ENCODE measurements at places on chromosomes 2 and 18.

DNA sequence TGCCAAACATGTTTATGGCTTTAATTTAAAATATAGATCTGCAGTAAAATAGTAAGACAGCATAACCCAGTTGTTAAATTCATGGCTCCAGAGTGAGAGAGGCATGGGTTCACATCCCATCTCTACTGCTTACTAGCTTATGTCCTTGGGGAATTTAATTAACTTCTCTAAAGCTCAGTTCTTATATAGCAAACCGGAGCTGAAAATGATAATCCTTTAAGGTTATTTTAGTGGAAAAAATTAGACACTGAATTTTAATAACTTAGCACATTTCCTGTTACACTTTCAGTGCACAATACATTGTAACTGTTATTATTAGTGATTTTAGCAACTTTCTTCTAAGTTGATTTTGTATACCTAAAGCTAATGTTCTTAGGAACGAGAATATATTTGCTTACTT, 14.8 kb downstream of the SCN9A start:
- no peak for DNase-seq

GRCh38 chr18:48834413-48835031, 116.2 kb downstream of the SMAD7 start:
- peak; percentile 80 for DNase-seq

DNA sequence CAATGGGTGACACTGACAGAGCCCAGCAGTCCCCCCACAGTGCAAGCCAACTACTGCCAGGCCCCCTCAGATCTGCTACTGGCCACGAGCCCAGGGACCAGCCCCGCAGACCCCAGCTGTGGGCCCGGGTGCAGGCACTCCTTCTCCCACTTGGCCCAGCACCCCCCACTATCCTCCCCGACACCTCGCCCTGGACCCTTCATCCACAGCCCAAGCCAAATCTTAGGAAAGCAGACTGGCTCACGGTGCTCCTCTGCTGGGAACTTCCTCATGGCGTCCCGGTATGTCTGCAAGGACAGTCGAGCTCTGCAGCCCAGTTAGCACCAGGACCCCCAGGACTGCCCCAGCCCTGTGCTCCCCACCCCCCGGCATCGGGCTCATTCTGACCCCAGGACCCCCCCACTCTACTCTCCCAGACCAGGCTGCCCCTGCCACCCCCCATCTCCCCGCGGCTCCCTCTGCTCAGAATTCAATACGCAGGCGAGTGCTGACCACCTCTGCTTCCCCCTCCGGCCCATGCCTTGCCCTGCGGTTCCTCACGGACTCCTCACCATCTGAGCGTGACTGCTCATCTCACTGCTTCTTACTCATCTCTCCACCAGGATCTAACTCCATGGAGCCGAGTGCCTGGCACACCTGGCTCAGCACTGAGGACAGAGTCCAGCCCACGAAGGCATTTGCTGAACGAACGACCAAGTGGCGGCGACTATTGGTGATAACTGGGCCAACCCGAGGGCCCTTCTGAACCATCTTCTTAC, 85.7 kb downstream of the PXDN start:
- DNase-seq = no peak

DNA sequence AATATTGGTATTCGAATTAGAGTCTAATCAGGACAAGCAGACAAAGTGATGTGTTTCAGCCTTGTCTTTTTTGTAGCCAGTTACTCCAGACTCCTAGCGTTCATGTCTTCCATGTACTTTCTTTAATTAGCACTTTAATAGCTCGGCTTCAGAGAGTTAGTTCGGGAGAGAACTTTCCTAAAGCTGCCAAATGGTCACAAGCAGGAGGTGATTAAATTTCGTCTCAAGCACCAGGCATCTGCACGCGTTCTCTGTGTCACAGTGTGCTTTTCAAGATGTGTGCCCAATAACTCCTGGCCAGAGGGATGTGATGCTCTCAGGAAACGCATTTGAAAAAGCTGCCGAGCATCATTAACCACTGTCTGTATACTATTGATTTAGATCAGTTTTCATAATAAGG, 790.8 kb downstream of the SOCS6 start:
- DNase-seq = no peak

DNA sequence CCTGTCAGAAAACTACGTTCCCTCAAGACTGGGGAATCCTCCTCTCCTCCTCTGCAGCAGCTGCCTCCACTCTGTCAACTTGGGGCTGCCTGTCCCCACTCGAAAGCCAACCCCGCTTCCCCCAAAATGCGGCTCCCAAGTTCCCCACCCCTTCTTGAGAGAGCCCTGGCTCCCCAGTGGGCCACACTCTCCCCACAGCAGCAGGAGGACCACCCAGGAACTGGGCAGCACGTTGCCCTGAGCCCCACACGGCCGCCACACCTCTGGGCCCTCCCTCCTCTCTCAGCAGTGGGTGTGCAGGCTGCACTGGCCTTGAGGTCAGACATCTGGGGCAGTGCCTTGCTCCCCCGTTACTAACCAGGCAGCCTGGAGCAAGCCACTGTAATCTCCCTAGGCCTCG, 9.6 kb upstream of the TEX51 start:
- no peak for DNase-seq

DNA sequence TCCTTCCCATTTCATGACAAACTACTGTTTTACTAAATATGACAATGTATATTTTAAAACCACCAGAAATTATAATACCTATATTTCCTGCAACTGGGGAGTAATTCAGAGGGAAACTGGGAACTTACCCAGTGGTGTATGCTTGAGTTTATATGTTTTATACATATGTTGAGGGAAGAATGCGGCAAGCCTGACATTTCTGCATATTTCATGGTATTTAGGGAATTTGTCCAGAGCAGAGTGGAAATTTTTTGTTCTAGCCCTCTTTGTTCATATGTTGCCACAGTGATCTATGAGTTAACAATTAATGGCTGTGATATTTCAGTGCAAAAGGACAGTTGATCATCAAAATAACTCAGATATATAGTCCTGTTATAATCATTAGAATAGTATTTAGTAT, 230.8 kb upstream of the VWC2L start:
- DNase-seq = no peak

DNA sequence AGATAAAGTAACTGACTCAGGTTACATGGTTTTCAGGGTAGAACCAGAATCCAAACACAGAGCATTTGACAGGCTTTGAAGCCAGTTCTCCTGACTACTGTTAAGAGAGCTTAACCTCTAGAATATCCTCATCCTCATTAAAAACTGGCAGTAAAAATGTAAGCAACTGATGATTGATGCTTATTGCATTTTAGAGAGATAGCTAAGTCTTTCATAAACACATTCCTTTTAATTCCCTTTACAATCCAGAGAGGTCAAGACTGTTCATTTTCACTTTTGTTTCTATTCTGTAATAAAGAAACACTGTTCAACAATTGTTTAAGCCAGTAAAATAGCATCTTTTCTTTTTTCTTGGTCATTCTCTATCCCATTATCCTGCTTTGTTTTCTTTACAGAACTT, 53.9 kb upstream of the RAB27B start:
- peak; percentile 75 for DNase-seq

DNA sequence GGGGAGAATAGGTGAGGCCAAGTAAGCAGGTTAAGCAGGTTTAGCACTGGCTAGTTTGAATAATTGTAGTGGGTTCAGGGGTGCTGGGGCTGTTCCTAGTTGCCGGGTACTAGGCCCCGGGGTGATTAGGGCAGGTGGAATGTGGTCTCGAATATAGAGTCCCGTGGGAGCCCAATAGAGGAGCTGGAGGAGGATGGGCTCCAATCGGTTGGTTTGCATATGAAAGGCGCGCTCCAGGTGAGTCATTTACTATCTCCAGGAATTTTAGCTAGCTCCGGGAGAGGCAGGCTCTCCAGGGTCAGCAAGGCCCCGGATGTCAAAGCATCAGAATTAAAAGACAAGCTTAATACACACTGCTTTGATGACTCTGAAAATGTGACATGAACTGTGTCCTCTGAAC, 304.0 kb downstream of the ZNF521 start:
- no peak for DNase-seq

GRCh38 chr2:88329815-88330603, 122.5 kb downstream of the FOXI3 start:
- peak; percentile 5 for DNase-seq

- no peak for DNase-seq
These were observed 17.2 kb downstream of the ZNF142 start for GRCh38 chr2:218642121-218642656.

- DNase-seq = no peak
These were observed 1.2 kb upstream of the LYG2 start for GRCh38 chr2:99256677-99257076.

- no peak for DNase-seq
These were observed 87.4 kb downstream of the SMIM21 start for GRCh38 chr18:75339936-75340605.

DNA sequence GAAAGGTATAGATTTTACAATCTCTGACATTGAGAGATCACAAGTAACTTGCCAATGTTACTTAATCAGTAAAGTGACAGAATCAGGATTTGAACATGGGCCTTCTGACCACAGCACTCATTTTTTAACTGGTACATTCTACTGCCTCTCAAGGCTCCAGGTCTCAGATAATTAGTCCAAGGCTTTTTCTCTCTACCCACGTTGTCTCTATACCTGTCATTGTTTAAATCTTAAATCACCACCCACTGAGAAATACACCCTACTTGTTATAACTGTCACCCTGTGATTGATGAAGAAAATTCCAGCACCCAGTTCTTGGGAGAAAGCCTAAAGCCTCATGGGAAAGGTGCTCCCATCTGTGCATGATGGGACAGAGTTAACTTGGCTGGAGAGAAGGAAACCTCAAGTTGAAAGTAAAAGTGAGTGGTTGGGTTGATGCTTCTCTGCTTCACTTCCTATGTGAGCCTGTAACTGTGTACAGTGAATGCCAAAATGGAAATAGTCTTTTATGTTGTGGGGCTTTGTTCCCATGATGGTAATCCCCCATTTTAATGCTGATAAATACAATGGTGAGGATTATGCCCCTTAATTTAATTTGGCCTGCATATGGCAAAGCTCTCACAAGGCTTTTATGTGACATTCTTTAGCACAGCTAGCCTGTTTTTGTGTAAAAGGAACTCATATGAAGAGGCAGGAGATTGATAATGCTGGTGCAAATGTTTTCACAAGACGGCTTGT, 190.1 kb upstream of the SP5 start:
- DNase-seq = no peak

DNA sequence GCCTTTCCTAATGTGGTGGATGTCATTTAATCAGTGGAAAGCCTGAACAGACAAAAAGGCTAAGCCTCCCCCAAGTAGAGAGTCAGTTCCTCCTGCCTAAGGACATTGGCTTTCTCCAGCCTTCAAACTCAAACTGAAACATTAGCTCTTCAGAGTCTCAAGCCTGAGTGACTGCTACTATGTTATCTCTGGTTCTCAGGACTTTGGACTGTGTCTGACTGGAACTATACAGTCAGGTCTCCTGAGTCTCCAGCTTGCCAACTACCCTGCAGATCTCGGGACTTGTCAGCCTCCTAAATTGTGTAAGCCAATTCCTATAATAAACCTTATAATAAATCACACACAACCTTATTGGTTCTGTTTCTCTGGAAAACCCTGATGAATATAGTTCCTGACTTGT, 12.6 kb downstream of the HYCC2 start:
- DNase-seq = no peak

- DNase-seq = no peak
These were observed 4.4 kb downstream of the LPIN2 start for GRCh38 chr18:3008541-3008940.

DNA sequence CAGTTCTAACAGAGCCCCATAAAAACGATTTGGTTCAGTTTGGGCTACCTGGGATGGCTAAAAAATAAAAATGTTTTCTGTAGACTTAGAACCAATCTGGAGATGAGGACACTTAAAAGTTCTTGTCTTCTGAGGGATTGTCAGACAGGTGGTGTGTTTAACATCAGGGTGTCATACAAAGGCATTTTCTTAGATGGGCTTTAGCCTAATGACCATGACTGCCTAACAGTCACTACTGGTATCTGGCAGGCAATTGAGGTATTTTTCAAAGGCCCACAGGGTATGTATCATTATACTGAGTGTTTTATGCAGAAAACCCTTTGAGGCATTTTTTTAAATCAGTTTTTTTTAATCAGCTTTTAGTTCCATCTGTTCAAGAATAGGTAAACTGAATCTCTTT, 341.4 kb downstream of the PARD3B start:
- no peak for DNase-seq

DNA sequence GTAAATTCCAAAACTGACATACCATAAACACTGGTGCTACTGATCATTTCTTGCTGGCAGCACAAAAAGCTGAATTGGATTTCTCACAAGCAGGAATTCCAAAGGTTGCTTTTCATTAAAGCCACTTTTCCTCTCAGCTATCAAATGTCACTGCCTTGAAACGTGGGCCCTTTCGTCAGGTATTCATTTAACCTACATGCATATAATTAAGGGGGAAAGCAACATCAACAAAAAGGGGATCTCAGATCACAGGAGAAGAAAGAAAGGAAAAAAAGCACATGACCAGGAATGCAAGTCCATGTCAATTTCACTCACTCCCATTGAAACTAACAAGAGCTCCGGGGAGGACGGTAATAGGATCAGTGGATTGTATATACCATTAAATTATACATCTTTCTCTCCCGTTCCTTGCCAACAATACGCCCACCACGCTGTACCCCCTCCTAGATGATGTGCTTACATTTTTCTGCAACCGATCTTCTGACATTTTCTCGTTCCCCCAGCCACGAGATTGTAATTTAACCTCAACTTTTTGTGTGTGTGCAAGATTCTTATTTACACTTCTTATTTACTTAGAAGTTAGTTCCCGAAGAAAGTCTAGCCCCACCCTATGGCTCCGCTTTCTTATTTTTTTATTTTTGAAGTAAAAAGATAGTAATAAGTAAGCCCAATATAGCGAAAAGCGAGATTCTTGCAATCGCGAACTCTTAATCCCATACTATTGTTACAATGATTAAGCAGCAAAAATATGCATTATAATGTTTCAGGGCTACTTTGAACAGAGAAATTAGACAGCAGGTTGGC, 725 bp downstream of the FIGN start:
- no peak for DNase-seq

GRCh38 chr2:218334531-218334930, 22.1 kb upstream of the CATIP start:
- no peak for DNase-seq

DNA sequence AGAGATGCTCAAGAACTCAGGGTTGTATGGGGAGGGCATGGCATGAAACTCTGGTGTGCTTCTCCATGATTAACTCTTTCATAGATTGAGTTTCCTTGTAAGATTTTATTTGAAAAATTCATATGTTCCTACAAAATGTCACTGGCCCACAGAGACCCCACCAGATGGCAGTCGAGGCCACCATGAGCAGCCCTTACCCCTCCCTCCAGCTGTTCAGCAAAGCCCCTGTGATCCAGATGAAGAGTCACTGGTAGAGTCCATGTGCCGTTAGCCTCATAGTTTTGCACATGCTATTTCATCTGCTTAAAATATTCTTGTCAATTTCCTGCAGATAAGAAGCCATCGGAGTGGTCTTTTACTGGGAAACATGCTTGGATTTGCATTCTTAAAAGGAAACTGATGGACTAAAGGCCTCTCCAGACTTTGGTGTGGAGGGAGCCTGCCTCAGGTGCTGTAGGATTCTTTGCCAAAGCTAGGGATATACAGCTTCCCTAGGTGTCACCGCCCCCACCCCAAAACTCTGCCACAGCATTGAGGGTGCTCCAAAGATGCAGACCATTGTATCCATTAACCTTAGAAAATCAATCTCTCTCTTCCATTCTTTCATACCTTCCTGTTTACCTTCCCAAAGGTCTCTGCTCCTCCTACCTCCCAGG, 18.8 kb downstream of the ZNF385B start:
- no peak for DNase-seq
